ENCODE measurements at places on chromosomes 12 and 14.

GRCh38 chr12:38154096-38155019 lies 162.2 kb upstream of the ALG10B start:
- DNase-seq: no peak

DNA sequence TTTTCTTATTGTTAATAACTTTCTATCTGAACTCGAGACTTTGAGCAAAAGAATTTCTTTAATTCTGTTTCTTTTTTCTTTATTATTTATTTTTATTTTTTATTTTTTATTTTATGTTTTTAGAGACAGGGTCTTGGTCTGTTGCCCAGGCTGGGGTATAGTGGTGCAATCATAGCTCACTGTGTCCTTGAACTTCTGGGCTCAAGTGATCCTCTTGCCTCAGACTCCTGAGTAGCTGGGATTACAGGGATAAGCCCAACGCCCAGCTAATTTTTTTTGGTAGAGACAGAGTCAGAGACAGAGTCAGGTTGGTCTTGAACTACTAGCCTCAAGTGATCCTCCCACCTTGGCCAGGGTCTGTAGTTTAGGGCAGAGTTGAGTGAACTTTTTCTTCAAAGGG lies 18.5 kb downstream of the METAP2 start:
- DNase-seq: no peak

GRCh38 chr14:100785626-100786025 lies 40.3 kb upstream of the MEG3 start:
- DNase-seq: no peak

GRCh38 chr12:33593753-33594152 lies 154.1 kb upstream of the SYT10 start:
- DNase-seq: no peak

DNA sequence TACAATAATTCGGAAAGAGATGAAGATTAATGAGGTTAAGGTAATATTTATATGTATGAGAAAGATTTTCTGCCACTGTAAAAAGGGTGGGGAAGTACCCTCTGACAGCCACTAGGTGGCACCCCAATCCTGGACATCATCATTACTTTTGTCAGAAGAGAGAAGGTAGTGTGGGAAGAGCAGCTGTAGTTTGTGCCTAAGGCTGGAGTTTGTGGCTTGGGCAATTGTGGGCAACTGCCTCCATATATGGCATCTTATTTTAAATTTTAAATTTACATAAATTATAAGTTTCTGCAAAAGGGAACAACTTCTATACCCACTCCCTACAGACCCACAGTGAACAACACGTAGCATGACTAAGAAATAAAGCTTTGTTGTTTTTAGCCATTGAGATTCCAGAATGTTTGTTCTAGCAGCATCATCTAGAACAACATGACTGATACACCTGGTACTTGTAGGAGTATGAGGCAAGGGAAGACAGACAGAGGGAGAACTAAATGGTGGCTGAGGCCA lies 34.4 kb upstream of the SYCP3 start:
- DNase-seq: peak; percentile 80

GRCh38 chr12:6382982-6383381 lies 980 bp upstream of the LTBR start:
- no peak for DNase-seq

DNA sequence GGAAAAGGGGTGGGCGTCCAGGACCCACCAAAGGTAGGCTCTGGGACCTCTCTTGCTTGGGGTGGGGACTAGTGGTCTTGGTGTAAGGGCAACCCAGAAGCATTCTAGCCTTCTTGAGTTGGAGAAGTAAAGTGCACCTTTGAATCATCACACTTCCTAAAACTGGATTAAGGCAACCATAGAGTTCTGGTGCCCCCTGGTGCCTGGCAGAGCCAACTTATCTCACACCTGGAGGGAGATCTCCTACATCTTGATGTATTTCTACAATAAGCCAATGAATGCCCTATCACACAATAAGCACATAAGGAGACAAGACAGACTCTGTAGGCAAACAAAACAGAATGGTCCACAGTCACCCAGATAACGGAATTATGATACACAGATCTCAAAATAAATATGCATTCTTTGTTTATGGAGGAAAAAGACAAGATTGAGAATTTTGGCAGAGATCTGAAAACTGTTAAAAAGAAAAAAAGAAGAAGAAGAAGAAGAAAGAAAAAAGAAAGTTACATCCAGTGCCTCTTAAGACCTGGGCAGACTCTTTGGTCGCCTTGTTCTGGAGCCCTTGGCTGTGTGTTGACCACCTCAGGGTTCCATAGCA lies 95.9 kb upstream of the PPP2R5C start:
- peak; percentile 74 for DNase-seq

DNA sequence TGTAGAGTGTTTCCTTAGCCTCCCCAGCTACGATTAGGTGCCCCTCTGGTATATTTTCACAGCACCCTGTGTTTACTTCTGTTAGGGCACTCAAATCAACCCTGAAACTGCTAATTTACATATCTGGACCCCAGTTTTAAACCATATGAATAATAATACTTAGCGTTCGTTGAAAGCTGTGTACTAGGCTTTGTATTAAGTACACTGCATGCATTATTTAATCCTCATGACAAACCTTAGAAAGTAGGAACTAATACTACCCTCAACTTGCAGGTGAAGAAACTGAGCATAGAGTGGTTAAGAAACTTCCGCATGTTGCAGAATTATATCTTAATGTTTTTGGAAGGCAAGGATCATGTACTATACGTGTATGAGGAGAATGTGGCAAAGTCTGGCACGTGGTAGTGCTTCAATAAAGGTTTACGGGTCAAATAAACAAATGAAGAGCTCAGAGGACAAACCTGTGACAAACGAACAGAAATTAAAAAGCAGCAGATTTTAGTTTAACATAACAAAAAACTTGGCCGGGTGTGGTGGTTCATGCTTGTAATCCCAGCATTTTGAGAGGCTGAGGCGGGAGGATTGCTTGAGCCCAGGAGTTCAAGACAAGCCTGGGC lies 22.2 kb upstream of the ARID2 start:
- DNase-seq: no peak

- no peak for DNase-seq
Measured at GRCh38 chr14:28157887-28158791, 608.4 kb upstream of the FOXG1 start.
